ENCODE measurements at places on chromosomes 3 and 15.

DNA sequence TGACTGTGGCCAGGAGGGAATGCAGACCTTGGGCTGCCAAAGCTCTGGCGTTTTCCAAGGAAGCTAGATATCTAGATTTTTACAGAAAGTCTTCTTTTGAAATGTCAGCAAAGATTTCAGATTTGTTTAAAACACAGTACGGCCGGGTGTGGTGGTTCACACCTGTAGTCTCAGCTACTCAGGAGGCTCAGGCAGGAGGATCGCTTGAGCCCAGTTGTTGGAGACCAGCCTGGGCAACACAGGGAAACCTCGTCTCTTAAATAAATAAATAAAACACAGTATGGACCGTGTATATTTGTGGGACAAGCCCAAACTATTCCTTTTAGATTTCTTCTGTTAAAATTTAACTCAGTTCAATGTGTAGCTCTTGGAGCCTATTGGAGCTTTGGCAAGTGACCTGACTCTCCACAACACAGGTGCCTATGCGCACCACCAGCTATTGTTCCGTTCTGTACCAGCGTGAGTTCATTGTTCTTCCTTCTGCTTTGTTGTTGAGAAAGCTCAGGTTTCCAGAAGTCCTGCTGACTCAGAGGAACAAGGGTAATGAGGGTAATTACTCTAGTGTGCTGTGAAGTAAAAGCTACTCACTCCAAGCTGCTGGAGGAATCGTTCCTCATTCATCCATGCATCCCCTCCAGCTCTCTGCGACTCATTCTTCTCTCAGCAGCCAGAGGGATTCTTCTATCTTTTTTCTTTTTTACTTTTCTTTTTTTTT, 73.1 kb upstream of the SLC6A6 start:
- no peak for DNase-seq

DNA sequence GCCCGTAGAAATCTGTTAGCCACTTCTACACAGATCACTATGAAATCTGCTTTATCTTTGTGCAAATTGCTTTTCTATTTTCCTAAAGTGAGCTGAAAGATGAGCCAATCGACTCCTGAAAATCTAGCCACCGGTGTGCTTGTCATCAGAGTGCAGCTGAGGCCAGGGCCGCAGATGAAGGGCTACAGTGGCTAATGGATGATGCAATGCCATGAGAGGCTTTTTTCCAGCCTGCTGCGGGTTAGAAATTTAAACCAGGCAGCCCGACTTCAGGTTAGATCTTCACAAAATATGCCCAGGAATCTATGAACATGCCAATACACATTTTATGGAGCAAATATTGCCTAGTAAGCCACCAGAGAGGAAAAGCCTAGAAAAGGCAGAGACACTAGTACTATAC, 948.2 kb upstream of the CFAP20DC start:
- DNase-seq: no peak

GRCh38 chr15:31305796-31306425, 20.7 kb upstream of the KLF13 start:
- DNase-seq: no peak

- DNase-seq: no peak
Observed at GRCh38 chr15:27398631-27399161, 427.7 kb downstream of the GABRG3 start.

- no peak for DNase-seq
Observed at GRCh38 chr15:28911310-28911931, 25.6 kb downstream of the APBA2 start.

DNA sequence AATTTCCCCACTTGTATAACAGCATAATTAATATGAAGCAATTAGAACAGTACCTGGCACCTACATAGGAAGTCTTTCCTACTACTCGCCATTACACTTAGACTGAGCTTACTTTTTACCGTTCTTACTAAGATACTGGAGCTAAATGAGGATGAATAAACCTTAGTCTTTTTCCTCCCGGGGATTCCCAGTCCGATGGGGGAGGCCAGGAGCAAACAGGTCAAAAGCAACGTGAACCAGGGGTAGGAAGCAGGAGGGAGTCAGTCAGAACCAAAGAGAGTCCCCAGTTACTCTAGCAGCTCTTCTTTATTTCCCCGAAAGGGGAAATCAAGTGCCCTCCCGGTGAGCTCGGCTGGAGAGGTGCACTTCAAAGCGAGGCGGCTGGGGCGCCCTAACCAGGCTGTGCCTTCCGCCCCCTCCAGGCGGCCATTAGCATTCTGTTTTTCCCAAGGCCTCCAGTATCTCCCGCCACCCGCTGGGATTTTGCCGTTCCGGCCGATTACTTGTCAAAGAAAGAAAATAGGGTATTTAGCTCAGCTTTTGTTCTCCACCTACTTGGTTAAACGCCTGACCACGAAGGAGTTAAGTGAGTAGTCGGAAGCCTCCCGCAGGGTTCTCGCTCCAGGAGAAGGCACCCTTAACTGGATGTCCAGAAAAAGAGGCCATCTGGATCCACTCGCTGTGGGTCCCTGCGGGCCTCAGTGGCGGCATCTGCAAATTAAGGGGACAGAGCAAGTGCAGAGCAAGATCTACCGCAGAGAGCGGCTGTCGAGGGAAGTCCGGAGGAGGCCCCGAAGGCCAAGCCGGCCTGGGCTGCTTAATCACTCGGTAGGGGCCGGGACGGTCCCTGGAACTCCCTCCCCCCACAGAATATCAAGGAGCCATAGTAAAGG, 6.3 kb upstream of the EOMES start:
- no peak for DNase-seq

DNA sequence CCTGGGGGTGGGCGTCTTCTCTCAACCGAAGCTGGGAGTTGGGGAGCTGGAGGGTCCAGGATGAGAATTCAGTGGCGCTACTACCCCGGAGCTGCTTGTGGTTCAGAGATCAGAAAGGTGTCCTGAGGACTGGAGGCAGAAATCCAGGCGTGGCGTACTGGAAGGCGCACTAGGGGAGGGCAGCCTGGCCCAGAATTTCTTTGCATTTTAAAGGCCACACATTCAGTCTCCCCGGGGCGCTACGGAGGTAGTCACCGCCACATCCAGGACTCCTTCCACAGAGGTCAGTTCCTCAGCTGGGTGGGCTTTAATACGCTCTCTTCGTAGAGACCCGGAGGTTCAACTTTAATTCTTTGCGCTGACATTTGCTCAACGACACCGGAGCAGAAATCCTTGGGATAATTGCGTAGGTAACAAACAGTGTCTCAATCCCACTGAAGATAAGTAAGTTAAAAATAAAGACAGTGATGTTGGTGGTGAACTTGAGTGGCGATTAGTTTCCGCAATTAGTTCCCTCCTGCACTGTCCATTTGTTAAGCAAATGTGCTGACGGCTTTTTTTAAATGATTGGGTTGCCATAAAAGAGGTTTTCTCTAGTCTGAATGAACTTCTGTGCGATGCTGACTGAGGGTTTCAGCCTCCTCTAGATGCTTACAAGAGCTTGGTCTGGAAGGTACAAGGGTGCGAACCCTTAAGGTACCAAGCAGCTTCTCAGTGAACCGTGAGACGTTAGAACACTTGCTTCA, 535 bp downstream of the MCTP2 start:
- no peak for DNase-seq

- no peak for DNase-seq
Observed at GRCh38 chr15:65908876-65909275, 39.6 kb downstream of the RAB11A start.
